ENCODE measurements at places on chromosomes 11 and 22. TPM values are rescaled to one million over a fixed set of nuclear protein-coding genes. Genes with fewer than 3 reads are reported as not detected.
A peak's percentile ranks its signal among the peaks of the same experiment; 100 is the strongest.

The PKDREJ gene
- polyA plus RNA-seq = 0.04 TPM

- DNase-seq = no peak
Measured at GRCh38 chr11:46736146-46736545, 17.1 kb downstream of the F2 start.

DNA sequence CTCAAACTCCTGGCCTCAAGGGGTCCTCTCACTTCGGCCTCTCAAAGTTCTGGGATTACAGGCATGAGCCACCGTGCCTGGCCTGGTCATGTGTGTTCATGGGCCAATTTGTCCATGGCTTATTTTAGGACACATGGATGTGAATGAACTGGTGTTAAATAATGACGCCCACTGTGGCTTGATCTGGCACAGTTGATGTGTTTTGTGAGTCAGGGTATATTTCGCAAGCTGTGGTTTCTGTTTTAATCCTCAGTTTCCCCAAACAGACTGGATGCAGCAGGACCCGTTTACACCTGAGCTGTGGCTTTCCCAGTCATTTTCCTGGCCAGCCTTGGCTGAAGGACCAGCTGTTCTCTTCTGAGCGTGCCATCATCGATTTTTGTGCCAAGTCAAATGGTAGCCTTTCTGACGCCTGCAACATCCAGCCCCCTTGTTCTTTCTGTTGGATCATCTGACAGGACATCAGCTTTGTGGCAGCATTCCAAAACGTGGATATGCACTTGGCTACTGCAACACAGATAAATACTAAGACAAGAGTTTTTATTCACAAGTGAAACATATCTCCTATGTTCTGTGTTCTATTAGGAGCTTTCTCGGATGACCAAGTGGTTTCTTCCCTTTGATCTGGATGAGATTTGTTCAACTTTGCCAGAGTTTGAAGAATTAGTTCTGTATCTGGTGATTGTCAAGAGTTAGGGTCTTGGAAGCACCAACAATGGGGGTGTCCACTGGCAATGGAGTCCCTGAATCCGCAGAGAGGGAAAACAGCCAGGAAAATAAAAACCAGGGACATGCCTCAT is 40.0 kb upstream of the SEPTIN5 start:
- DNase-seq = no peak

DNA sequence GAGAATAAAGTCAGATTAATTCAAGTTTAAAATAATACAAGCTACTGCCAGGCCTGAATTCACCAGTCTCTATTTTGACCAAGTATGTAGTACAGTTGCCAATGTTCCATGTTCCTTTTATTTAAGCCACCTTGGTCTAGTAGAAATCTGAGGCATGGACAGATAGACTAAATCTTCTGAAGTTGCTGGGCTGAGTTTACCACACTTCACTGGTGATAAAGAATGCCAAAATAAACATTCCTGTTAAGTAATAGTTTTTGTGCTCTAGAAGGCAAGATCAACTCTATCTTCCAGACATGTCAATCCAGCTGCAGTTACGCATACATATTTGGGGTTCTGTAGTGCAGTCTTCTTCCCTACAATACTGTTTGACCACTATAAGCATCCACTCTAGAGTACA is 83.9 kb upstream of the C11orf87 start:
- no peak for DNase-seq

- DNase-seq = no peak
Measured at GRCh38 chr11:88631497-88631896, 294.0 kb upstream of the CTSC start.

The SCGB1C1 gene
- polyA plus RNA-seq = not detected

The THOC5 gene
- polyA plus RNA-seq = 25.5 TPM

The C11orf71 gene
- polyA plus RNA-seq = 9.9 TPM

DNA sequence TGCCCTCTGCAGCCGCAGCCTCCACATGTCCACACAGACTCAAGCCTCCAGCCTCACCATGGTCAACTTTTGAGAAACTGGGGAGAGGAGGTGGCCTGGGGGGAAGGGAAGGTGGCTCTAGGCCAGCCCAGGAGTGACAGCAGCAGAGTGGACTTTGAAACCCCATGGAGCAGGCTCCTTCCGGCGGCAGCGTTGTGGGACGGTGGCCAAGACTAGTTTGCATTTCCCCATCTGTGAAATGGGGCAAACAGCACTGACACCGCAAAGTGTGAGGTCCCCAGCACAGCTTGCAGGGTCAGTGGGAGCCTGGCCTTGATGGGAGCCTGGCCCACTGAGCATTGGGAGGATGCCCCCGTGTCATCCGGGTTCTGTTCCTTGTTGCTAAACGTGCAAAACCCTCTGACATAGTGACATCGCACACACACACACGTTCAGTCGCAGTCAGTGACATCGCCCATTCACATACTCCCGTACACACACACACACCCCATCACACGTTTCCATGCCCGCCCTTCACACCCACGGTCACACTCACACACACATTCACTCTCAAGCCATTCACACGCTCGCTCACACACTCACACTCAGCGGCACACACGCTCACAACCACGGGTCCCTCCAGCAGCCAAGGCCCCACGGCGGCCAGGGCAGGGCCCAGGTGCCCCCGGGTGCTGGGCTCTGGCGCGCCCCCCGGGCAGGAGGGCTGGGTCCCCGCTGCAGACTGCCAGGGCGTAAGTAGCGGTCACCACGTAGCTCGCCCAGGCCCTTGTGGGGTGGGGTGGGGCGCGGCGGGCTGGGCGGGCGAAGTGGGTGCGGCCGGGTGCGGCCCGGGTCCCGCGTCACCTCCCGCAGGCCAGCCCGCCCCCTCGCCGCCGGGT is 585 bp downstream of the CYB5R3 start:
- DNase-seq = peak; percentile 72

- DNase-seq = no peak
Measured at GRCh38 chr22:20953668-20954500, 13.2 kb upstream of the AIFM3 start.

GRCh38 chr11:112605093-112605666 is 344.5 kb upstream of the PLET1 start:
- no peak for DNase-seq

The C22orf42 gene
- polyA plus RNA-seq = not detected

GRCh38 chr11:94112206-94112953 is 16.3 kb upstream of the PANX1 start:
- no peak for DNase-seq

GRCh38 chr11:99370549-99371216 is 349.9 kb downstream of the CNTN5 start:
- peak; percentile 80 for DNase-seq

The RNF141 gene
- 11.6 TPM for polyA plus RNA-seq

The SLC5A12 gene
- not detected for polyA plus RNA-seq

DNA sequence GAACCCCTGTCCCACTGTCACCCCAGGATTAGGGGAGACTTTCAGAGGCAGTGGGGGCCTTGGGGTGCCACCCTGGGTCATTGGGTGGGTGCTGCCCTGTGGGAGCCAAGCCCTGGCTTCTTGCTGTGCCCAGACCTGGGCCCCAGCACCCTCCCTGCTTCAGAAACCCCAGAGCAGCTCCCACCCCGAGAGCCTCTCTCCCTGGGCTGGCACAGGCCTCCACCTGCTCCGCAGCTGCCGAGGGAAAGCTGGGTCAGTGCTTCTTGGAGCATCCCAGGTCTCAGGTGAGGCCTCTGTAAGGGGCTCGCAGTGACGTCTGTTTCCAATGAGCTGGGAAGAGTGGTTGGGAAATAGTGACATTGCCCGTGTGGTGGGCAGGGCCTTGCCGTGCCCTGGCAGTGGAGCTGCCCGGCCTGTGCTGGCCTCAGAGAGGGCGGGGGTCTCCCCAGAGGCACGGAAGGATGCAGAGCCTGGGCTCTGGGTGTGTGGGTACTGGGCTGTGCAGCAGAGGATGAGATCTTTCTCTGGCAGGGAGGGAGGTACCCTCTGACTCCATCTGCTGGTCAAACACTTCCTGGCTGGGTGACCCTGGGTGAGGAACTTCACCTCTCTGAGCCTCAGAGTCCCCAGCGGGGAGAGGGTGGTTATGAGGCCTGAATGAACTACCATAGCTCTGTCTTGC is 23.0 kb downstream of the C22orf23 start:
- DNase-seq = no peak

The NXPE2 gene
- polyA plus RNA-seq = not detected

DNA sequence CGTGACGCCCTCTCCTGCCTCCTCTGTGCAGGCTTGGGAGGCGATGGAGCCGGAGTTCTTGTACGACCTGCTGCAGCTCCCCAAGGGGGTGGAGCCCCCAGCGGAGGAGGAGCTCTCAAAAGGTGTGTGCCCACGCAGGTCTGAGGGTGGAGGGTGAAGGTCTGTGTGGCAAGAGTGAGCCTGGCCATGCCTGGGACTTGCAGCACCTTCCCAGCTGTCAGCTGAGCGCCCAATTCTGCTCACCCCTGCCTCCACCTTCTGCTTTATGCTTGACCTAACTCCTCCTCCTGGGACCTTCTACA is 2.5 kb downstream of the PARVG start:
- no peak for DNase-seq

DNA sequence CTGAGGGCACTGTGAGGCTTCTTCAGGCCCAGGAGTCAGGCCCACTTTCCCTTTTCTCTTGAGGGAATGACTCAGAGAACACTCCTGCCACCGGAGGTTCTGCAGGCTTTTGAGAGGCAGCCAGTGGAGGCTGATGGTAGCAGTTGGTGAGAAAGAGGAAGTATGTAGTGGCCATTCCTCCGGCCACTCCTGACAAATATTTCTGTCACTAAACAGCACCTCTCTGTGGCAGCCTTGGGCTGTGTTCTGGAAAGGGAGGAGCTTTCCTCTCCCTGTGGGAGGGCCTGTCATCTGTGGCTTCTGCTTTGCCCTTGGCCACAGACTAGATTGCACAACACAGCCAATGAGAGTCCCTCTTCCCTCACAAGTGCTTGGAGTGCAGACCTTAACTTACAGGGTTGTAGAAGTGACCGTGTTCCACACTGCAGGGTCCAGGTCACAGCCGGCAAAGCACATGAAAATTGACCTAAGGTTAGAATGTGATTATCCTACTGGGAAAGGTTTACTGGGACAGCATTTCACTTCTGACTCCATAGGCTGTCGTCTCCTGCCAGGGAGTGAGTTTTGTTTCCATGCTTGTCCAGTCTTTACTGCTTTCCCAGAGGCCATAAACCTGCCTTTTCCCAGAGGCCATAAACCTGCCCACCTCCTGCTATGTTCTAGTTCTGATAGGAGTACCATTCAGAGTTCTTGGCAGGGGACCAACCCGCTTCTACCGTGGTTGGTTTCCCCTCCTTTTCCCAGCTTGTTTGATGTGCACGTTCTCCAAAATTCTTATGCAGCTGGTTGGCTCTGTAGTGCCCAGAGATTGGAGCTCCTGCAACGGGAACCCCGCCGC is 33.3 kb downstream of the MARK2 start:
- DNase-seq = peak; percentile 86

DNA sequence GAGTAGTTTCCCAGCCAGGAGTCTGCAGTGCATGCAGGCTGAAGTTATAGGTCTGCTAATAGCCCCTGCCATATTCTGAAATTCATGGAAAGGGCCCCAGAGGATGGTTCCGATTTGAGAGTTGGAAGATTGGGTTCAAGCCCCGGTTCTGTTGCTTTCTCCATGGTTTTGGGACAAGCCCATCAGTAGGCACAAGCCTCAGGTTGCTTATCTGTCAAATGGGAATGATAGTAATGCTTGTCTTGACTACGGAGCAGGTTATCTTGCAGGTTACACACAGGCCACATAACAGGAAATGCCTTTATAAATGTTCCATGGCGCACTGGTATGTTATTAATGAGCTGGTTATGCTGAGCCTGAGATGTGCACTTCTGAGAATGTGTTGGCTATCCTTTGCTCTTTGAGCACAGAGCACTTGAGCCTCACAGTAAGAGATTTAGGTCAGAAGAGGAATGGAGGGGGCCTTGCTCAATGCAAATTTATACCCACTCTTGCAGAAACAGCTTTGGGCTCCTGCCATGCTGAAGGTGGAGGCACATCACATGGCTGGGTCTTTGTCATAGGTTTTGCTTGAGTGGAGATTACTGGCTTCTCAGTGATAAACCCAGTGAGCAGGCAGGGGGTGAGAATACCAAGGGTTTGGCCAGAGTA is 47.1 kb downstream of the ZNRF3 start:
- DNase-seq = no peak

DNA sequence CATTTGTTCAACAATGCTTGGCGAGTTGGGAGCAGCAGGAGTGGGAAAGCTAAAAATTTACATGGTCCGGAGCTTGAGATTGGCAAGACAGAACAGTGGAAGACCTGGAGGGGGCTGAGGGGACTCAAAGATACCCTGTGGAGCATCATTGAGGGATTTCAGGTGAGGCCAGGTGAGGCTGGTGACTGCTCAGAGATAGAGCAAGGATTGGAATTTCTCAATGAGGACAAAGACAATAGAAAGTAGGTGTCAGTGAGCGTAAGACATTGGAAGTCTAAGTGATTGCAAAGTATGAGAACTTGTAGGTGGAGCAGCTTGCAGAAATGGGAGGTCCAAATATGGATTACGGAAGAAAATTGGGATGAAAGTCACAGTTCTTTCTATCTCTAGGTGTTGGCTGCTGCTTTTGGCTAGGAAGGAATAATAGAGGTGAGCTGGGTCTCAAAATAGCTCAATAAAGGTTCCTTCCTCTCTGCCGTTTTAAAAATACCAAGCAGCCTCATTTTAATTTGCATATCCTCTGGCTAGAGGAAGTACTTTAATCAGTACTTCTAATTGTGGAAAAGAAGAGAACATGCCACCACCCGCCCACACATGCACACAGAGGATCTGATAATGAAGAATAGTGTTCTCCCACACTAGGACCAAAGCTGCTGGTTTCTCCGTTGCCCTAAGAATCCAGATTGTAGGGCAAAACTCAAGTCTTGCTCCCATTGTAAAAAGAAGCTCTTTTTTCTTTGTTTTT is 41.8 kb upstream of the SORL1-AS1 start:
- no peak for DNase-seq

The SCGB1D1 gene
- polyA plus RNA-seq = not detected

- DNase-seq = no peak
Measured at GRCh38 chr11:77147036-77147315, 18.9 kb downstream of the MYO7A start.

GRCh38 chr22:26648011-26648497 is 9.3 kb upstream of the MIAT start:
- no peak for DNase-seq

The SLC22A8 gene
- polyA plus RNA-seq = not detected

The OR5D18 gene
- not detected for polyA plus RNA-seq

The KCTD14 gene
- 0.23 TPM for polyA plus RNA-seq

GRCh38 chr11:44622721-44623258 is 57.3 kb downstream of the CD82 start:
- DNase-seq = no peak

The ACRV1 gene
- not detected for polyA plus RNA-seq
